Urothelium cell line (cell line): ENCODE measurements at places on chromosomes 7 and 10.

GRCh38 chr10:75954486-75954885 is 523.1 kb downstream of the LRMDA start:
- DNase-seq, result no peak

DNA sequence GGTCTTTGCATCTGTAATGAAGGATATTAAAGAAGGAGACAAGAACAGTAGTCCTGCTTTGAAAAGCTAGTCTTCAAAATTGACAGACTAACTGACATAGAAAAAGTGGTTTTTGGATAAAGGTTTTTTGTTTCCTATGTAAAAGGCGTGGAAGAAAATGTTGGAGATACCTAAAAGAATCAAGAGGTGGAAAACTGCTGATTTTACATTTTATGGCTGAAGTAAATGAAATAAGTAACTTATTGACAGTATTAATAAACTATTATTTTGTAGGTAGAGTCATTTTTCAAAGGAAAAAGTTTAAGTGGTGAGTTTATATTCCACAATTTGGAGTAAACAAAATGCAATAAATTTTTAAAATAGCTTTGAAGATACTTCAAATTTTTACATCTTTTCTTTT is 12.6 kb upstream of the HELLS start:
- DNase-seq, result no peak

DNA sequence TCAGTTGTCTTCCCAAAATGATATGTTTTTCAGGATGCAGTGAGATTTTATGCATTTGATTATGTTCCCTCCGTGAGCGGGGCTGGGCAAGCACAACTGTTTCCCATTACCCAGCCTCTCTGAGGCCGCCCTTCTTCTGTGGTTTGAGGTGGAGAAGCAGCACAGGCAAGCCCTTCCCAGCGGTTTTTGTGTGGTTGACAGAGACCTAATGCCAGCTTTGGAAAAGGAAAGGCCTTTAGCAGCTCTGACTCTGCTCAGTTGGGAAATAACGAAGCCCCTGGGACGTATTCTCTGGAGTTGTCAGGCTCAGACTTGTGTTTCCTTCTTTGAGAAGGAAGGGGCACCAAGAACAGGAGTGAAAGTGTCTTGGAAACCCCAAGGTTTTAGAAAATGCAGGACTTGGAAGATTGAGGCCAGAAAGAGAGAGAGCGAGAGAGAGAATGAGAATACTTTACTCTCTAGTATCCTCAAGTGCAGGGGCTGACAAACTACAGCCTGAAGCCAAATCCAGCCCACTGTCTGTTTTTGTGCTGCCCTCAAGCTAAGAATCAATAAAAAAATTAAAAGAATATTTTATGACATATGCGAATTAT is 20.6 kb upstream of the PDCD4 start:
- DNase-seq, result no peak

DNA sequence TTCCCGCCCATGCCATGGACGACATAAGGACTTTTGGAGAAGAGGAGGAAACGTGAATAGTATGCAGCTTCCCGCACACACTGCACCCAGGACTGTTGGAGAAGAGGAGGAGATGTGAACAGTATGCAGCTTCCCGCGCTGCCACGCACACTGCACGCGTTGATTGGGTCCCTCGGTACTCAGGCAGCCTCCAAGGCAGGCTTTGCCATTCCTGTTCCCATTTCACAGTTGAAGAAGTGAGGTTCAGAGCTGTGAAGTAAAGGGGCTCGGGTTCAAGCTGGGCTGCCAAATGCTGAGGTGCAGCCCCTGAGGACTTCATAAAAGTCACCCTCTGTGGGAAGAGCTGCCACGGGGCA is 147.9 kb upstream of the FAM20C start:
- DNase-seq, result no peak

GRCh38 chr7:36408589-36408988 is 18.9 kb downstream of the ANLN start:
- no peak for DNase-seq

- DNase-seq, result no peak
Measured at GRCh38 chr10:59887006-59887405, 19.4 kb downstream of the CCDC6 start.

DNA sequence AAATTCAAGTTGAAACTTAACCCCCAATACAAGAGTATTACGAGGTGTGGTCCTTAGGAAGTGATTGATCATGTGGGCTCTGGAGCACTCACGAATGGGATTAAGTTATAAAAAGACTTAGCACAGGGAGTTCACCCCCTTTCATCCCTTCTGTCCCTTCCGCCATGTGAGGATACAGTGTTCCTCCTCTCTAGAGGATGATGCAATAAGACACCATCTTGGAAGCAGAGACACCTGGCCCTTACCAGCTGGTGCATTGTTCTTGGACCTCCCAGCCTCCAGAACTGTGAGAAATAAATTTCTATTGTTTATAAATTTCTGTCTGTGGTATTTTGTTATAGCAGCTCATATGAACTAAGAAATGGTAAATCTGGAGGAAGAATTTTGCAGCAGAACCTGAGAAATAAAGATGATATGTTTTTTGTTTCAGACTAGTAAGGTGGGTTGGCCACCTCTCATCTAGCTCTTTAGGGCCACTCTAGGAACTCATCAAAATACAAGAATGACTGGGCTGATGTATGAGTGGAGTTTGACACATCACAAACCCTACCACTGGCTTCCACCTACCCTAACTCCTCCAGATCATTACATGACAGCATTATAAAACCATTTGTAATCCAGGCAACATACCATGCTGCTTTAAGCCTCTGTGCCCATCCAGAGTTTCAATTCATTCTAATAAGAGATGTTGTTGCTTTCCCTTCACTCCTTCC is 22.4 kb downstream of the SLC26A5 start:
- no peak for DNase-seq

DNA sequence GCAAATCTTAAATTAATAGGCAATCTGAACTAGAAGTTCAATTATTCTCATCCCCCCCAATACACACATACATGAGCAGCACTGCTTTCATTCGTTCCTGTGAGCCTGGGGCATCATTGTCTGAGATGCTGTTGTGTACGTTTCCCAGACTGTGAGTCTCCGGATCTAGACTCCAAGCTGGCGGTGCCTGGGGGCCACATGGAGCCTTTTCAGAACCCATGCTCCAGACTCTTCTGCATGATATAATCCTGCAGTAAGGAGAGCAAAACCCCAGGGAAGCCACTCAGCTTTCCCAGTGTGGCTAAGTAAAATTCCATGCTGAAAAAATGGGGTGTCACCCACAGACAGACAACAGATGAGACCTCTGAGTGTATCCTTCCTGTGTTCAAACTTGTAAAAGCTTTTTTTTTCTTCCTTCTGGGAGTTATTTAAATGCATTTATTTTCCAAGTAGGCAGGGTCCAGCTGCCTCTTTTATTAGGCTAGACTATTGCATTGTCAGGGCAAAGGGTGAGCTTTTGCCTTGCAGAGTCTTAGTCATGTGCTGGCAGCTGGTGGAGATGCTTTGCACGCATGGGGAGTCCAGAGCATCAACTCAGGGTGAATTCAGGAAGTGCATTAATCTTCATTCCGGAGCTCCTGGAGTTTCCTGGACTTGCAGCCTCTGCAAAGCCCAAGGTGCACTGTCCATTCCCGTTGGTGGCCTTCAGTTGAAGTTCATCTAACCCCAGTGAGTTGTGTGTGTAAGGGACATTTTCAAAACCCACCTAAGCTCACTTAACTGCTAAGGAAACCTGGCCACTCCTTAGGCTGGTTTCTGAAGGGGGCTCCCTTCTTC is 185.7 kb upstream of the ADO start:
- DNase-seq, result no peak

DNA sequence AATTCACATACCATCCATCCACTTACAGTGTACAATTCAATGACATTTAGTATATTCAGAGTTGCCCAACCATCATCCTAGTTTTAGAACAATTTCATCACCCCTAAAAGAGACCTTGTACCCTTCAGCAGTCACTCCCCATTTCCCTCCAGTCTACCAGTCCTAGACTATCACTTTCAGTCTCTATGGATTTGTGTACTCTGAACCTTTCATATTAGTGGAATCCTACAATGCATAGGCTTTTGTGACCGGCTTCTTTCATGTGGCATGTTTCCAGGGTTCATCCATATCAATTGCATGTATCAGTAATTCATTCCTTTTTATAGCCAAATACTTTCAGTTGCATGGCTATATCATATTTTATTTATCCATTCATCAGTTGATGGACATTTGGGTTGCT is 53.5 kb upstream of the SEMA3E start:
- no peak for DNase-seq

DNA sequence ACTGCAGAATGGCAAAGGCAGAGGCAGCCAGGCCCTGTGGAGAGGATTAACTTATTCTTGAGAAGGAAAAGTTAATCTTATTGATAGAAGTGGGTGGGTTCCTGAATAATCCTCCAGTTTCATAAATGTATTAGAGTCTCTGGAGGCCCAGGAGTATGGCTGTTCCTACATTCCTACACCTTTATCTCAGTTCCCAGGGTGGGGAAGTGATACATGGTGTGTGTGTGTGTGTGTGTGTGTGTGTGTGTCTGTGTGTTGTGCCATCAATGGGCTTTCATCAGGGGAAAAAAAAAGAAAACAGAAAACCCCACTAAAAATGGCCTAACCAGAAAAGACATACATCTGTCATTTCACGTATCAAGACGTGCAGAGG is 22.0 kb upstream of the GSDME start:
- DNase-seq, result no peak

- no peak for DNase-seq
Measured at GRCh38 chr10:20976390-20976789, 79.3 kb upstream of the NEBL start.

- no peak for DNase-seq
Measured at GRCh38 chr10:36236931-36237330, 594.8 kb upstream of the FZD8 start.

- peak; percentile 77 for DNase-seq
Measured at GRCh38 chr7:111076205-111076604, 14.7 kb upstream of the LRRN3 start.

DNA sequence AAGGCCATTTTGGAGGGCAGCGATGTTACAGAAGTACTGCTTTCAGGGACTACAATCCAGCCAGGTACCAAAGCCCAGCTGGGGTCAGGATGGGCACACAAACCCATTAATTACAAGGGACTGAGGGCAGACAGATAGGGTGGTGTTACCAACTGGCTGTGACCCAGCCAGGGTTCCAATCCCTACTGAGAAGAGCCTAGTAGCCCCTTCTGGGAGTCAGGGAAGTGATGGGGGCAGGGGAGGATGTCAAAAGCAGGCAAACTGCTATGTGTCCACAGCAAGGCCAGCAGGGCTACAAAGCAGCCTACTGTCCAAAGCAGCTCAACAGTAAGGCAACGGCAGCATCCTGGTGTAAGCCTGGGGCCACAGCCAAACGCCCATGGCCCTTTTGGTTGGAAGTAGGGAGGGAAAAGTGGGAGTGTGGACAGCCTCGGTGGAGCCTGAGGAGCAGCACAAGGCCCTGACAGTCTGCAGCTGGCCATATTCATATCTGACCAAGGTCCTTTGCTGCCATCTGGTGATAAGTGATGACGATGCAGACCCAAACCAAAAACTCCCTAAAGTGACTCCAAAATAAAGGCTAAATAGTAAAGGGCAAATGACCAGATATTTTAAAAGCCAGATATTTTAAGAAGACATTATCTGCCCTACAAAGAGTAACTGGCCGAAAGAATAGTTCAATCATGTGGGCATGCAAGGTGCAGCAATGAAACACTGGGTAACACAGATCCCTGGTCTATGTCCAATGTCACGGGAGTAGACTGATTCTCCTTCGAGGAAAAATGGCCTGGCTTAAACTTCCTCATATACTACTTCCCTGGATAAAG is 56.9 kb downstream of the XPNPEP1 start:
- DNase-seq, result peak; percentile 40

DNA sequence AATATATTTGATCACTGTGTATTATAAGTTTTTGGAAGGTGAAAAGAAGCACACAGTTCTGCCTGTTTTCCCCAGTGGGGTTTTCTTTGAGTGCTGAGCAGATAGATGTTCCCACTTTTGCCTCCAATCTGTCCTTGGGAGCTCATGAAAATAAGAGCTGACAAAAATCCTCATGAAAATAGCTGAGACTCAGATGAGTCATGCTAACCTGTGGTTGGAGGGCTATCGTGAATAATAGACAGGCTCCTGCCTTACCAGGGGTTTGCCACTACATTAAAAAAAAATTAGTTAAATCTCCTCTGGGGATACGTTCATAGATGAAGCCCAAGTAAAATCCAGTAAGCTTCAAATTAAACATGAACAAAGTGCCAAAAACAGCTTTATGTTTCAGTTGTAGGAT is 10.9 kb upstream of the AOAH start:
- peak; percentile 45 for DNase-seq

- no peak for DNase-seq
Measured at GRCh38 chr7:28151965-28152364, 28.6 kb downstream of the JAZF1 start.

- DNase-seq, result no peak
Measured at GRCh38 chr10:132444877-132445351, 47.9 kb downstream of the PWWP2B start.

- DNase-seq, result peak; percentile 78
Measured at GRCh38 chr7:116524609-116525297, at the start of gene CAV1. CAV1 (plus strand) TSS chr7:116525036; CDS start chr7:116525063, 27 bp downstream.

GRCh38 chr10:43903451-43903850 is 254.8 kb upstream of the ZNF32 start:
- DNase-seq, result no peak

DNA sequence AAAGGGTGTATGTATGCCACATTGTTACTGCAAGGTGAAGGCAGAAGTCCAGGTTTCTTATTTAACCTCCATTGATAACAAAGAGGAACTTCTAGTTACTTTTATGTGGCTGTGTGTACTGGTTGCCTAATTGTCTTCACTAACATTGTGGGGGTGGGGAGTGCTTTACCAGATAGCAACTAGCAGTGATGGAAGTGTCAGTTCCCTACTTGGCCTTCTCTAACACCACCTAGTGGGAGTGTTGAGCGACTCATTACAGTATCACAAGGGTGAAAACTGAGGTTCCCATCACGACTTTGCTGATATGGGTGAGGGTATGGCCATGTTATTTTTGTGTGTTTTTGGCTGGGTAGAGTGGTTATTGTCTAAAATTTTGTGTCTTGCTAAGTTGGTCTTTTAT is 274.4 kb downstream of the THSD7A start:
- peak; percentile 41 for DNase-seq

- DNase-seq, result no peak
Measured at GRCh38 chr10:99743841-99744240, 11.8 kb downstream of the CUTC start.
